Natural killer cell treated with Interleukin-12 subunit alpha and Interleukin-12 subunit beta and Interleukin-15 and Interleukin-18, amount 100 ng/mL, for 72 hours (primary cell): ENCODE measurements at places on chromosomes 3 and 15.
A peak's percentile ranks its signal among the peaks of the same experiment; 100 is the strongest.

DNA sequence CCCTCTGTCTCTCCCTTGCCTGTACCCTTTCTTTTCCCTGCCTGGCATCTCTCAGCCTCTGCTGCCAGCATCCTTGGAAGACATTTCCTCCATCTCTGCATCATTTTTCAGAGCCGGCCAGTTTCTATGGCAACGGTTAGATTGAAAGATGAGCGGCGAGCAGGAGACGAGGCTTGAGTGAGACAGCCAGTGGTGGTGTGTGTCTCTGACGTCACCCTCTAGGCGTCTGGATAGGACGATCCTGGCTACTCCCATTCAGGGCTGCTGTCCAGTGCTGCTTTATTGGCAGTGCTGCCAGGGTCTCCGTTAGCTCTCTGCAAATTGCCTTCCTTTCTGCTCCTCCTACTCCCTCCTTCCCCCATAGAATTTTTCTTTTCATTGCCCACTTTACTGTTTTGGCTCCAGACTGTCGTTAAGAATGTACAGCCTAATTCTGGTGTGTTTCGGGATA, 57.9 kb downstream of the TRAK1 start:
- DNase-seq = no peak

- DNase-seq = no peak
Observed at GRCh38 chr3:150611666-150612065, 8.5 kb downstream of the SELENOT start.

DNA sequence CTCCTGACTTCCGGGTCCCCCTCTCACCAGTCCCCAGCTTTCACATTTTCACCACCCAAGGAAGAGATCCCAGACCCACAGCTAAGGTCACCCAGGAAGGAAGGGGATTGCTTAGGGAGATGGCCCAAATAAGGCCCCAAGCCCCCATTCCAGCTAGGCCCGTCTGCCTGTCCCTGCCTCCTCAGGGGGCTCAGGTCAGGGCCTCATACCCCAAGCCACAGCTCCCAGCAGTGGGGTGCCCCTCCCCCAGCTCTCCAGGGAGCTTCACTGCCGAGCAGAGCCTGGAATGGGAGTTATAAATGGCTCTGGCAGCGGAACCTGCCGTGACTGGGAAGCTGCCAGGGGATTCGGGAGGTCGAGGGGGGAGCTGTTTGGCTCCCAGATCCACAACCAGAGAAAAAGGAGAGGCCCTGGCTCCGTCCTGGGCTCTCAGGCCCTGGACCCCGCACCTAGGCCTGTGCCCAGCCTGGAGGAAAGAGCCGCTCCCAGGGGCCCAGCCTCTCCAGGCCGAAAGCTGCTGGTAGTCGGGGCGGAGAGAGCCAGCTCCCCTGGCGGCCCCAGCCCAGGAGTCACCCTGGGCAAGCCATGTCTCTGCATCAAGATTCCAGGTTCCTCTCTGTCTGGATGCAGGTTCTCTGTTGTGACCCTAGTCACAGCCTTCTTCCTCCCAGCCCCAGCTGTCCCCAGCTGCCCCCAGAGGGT, 550 bp downstream of the CCDC9B start:
- no peak for DNase-seq

DNA sequence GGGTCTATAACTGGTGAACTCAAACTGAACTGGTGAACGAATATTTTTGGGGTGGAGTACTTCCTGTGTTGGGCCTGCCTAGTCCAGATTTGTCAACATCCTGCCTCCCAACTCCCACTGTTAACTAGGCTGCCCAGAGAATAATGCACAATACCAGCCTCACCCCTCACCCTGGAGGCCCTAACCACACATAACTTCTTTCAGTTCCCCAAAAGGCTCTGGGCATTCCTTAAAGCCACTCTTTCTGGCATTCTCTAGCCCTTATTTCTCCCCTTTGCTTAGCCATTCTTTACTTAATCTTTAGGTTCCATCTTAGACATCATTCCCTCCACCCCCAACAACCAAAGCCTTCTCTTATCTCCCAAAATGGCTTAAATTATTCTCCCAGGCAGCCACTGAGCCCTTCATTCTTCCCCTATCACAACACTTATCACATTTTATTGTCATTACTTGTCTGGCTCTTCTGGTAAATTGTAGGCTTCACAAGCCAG, 9.1 kb upstream of the SEC11A start:
- DNase-seq = no peak

DNA sequence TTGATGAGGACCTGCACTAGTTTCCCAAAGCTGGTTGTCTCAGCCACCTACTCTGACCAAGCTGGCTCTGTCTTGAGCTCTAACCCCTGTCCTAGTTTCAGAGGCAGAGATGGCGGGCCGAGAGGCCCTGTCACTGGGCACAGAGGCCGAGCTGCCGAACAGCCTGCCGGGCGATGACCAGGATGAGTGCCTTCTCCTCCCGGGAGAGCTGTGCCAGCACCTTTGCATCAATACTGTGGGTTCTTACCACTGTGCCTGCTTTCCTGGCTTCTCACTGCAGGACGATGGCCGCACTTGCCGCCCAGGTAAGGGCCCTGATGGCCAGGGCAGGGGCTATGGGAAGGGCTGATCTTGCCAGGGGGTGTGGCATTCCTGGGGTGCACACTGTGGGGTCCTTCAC, 69.1 kb downstream of the FBLN2 start:
- DNase-seq = no peak

DNA sequence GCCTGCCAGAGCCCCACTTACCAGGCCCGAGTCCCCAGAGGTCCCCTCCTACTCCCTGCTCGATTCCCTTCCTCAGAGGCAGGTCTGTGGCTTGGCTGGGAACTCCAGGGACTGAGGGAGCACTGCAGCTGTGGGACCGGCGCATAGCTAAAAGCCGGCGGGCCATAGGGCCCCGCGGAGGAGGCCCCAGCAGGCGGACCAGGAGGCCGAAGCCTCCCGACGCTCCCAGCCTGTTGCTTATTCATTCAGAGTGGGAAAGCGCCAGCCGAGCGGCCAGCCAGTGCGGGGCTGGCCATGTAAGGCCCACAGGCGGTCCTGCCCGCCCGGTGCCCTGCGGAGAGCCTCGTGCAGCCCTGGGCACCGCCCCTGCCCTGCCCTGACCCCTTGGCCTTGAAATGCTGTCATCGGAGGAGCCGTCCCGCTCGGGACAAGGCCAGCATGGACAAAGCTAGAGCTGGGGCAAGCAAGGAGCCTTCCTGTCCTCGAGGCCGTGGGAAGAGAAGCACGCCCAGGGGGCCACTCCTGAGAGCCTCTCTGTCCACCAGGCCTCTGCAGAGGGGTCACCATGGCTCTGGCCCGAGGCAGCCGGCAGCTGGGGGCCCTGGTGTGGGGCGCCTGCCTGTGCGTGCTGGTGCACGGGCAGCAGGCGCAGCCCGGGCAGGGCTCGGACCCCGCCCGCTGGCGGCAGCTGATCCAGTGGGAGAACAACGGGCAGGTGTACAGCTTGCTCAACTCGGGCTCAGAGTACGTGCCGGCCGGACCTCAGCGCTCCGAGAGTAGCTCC, at the start of gene LOXL1:
Gene LOXL1, plus strand, starts transcription at position 244 of the 784 bp plus-strand sequence. Its CDS starts 322 bp downstream, at position 566.
- DNase-seq = peak; percentile 54

DNA sequence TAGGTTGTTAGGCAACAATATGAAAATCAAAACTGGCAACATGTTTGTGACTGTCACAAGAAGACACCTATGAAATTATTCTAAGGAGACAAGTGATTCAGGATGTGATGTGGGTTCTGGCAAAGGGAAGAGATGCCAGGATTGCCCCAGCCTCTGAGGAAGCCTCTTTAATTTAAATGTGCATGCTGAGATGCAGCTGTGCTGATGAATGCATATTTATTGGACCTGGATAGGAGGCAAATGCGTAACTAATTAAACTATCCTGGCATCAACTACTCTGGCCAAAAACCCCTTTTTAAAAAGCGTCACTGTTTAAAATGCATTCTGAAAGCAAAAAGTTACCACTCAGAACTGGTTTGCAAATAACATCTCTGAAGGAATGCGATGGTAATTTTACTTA, 176.5 kb upstream of the DPH6 start:
- DNase-seq = no peak

- no peak for DNase-seq
Observed at GRCh38 chr3:58116161-58116955, 94.4 kb downstream of the DNASE1L3 start.

- DNase-seq = peak; percentile 78
Observed at GRCh38 chr15:85583923-85584390, 203.6 kb downstream of the AKAP13 start.

DNA sequence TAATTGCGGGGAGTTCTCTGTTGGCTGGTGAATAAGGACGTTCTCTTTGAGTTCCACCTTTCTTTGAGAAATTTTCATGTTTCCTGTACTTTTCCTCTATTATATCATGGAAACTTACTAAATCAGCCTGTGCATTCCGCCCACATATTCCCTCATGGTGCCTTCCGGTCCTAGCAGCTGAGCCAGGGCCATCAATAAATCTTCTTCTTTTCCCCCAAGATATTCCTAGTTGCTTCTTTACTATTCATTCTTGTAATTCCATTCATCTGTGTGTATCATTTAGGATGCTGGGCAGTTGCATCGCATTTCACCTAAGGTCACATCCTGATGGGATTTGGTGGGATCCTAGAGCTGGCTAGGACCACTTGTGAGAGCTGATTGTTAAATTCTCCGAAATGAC, 139.2 kb downstream of the RBMS3 start:
- DNase-seq = no peak

- DNase-seq = no peak
Observed at GRCh38 chr15:95733931-95734330, 596.6 kb upstream of the NR2F2 start.
